ENCODE measurements at places on chromosomes 7 and 10.

DNA sequence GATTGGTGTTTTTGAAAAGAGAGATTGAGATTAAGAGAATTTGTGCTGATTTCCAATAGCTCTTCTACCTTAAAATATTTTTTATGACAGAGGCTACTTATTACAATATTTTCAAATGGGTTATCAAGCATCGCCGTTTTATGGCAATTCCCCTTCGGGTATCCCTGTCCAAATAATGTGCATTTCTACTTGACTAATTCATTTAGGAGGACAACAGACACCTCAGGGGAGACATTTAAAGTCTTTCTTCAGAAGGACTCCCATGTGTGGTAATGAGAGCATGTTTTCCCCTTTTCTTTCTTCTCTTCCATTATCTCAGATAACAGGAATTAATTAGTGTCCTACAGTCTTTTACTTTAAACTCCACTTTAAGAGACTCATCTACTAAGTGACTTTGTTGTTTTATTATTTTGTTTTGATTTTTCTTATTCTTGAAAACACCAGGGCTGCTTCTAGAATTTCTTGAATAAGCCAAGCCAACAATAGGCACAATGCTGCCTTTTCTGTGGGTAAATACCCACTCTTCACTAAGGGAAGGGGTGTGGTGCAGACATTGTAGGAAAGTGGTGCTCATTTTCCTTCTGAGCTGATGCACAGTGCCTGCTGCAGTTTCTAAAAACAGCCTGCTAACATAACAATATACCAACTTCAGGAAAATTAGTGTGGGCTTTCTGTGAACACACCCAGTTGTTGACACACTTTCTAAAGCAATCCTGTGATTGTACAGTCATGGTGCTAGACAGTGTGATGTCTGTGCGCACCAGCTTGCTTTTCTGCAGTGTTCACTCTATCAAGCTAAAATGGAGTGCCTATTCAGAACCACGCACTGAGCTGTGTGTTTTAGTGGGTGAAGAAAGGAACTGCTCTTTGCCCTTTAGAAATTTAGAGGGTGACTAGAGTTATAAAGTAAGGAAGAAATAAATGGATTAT, 597.7 kb downstream of the NRG3 start:
- no peak for DNase-seq

- DNase-seq, result no peak
Measured at GRCh38 chr10:43856299-43856698, 207.6 kb upstream of the ZNF32 start.

DNA sequence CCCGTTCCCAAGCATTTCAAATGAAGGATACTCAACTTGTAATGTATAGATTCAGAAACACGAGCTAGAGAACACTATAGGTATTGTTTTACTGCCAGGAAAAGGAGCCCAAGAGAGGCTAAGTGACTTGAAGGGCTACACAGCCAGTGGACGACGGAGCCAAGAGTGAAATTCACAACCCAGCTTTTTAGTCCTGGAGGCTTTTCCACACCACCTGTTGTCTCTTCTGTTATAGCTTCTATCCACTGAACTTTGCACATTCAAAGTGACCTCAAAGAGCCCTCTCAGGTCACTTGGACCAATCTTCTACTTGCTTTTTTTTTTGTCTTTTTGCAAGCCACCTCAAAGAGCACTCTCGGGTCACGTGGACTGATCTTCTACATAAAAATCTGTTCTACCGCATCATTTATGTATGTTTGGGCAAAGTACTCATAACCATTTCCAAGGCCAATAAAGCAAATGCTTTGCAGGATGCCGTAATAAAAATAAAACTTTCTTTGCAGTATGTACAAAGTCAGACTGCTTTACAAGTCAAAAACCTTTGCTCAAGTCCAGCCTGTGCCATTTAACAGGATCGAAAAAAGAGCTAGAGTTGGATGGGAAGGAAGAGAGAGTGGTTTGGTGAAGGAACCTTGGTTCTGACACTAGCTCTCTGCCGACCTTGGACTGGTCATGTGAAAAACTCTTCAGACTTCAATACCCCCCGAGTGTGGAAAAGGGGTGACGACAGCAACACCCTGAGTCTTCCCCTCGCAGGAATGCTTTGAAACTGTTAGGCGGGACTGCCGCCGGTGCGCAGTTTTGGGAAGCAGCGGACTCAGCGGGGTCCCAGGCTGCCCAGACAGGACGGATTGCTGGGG, 821 bp downstream of the SLC35B4 start:
- no peak for DNase-seq

DNA sequence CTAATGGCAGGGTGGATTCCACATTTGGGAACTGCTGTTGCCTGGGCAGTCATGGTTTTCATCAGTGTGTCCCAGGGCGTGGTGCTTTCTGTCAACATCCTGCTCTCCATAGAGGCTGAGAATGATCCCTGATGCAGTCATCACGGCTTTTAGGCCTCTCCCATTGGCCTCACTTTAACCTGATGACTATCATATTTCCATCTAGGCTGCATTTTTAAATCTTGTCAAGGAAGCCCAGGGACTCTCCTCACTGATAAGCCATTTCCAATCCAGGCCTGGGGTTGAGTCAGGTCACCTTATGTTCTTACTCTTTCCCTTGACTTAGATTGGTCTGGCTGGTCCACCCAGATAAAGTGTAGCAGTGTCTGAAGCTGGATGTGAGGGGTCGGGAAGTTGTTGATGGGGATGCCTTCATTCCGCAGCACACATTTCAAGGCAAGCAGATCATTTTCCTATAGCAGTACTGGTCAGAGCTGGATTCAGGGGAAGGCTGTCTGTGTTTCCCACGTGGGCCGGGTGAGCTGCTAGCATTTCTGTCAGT, 177.0 kb downstream of the AUTS2 start:
- no peak for DNase-seq

GRCh38 chr7:34501156-34501555, 156.9 kb upstream of the NPSR1 start:
- no peak for DNase-seq

DNA sequence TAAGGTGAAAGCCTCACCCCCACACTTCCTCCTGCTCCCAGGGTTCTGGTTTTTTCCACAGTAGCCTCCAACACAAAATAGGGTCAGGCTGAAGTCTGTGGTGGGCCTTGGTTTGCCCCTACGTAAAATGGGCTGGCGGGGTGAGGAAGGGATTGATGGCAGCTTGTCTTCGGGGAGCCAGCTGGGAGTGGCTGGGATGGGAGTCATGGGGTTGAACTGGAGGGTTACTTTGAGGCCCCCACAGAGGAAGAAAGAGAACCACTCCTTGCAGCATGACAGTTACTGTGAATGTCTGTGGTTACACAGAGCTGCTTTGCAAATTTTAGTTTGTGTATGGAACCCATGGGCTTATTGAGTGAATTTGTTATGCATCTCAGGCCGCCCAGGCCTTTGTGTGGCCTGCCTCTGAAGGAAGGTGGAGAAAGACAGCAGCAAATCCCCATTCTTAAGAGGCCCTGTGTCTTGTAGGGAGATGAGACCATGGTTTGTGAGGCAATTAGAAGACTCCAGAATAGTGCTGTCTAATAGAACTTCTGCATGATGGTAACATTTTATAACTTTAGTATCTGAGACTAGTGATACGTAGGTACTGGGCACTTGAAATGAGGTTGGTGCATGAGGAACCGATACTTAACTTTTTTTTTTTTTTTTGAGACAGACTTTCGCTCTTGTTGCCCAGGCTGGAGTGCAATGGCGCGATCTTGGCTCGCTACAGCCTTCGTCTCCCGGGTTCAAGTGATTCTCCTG, 8.1 kb downstream of the TRIM8 start:
- DNase-seq, result no peak

- no peak for DNase-seq
Measured at GRCh38 chr10:16602104-16602775, 80.6 kb upstream of the C1QL3 start.

DNA sequence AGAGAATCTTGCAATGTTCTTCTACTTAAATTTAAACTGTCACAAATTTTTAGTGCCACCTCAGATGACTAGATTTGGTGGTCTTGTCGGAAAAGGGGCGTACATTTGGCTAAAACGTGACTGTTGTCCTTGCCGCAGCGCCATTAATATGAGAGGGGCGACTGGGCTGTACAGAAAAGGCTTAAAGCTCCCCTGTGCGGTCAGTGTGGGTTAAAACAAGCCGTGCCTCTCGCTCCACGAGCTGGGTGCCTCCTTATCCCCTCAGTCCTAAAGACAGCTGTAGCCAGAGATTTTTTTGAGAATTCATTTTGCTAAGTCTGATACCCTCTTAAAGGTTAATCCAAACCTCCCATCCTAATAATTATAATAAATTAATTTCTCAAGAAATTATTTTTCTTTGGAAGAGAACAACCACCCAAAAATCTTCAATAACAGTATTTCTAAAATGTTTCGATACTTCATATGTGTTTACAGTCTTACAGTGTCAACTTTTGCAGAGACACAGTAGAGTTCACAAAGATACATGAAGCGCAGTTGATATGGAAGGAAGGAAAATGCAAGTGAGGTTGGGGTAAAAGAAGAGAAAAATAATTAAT, 68.6 kb downstream of the C7orf25 start:
- DNase-seq, result no peak

DNA sequence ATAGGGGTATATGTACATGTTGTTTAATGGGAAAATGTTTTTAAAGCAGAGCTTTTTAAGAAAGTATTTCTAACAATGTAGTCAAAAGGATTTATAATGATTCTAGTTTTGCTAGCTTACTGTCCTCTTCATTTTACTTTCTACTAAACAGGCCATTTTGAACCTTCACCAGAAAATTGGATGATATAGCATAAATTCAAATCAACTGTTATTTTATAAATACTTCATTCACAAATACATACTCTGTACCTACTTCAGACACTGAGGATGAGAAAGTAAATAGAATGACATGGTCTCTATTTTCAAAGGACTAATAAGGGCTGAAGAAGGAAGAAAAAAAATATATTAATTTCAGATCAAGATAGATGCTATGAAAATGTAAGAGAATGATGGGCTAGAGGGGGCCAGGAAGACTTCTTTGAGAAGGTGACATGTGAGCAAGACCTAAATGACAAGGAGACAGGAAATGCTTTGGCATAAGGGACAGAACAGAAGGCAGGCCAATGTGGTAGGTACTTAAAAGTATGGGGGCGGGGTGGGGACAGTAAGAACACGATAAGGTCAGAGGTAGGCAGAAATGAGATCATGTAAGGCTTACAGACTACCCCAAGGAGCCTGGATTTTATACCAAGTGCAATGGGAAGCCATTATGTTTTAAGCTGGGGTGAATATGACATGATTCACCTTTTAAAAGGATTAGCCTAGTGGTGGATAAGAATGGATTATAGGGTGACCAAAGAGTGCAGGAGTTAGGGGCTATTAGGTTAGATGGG, 5.2 kb downstream of the NAMPT start:
- DNase-seq, result no peak

GRCh38 chr7:103445228-103446048, 569 bp downstream of the SLC26A5 start:
- DNase-seq, result no peak

GRCh38 chr10:14131261-14131960, 199.3 kb downstream of the FRMD4A start:
- DNase-seq, result no peak

DNA sequence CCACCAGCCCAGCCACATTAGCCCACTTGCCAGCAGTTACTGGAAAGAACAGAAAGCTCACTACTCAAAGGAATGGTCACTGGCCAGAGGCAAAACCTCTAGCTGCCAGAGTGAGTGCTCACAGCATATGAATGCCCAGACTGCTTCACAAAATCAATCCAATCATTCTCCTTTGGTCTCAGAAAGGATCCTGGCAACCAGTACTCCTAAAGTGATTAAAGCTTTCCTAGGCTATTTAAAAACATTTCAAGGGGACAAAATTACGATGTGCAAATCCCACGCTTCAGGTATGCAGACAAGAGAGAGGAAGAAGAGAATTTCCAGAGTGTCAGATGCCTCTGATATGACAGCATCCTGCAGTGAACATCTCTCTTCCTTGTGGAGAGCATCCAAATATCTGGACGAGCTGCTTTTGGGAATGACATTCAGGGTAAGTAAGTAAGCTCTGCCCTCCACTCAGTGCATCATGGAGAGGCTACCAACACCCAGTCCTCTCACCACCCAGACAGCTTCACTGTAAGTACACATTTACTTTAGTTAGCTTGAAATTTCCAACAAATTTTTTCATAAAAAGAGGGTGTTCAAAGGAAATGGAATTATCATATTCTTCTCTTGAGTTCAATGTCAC, 25.1 kb downstream of the ICA1 start:
- no peak for DNase-seq

GRCh38 chr10:112006831-112007230, 176.7 kb downstream of the GPAM start:
- DNase-seq, result no peak

DNA sequence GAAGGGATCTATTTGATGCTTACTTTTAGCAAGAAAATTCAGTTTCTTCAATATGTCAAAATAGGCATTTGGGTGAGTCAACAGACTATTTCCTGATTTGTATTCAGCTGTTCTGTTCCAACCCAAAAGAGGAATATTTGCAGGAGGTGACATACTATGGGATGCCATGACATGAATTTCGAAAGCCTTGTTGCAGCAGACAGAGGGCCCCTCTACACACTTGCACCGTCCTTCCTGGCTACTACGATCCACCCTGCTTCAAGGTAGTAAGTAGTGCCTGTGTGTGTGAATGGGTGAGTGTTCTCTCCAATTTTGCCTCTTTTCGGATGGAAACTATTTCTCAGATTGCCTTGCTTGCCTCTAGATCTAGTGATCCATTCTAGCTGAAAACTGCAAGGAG, 413.0 kb upstream of the ADARB2 start:
- DNase-seq, result no peak

DNA sequence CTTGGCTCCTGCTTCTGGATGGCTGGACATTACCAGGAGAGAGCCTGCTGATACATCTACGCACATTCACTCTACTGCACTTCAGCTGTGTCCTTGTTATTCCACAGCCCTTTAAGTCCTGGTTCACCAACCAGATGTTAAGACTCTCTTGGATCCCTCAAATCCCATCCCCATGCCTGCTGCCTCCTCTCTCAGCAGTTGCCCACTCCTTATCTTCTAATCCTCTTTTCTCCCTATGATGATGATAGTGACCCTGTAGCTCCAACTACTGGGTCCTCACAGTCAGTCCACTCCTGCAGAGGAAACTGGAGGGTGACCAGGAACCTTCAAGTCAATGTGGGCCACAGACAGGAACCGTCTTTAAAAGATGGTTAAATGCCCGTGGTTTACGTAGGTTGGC, 96.3 kb upstream of the PDCD4 start:
- no peak for DNase-seq

- DNase-seq, result no peak
Measured at GRCh38 chr10:59741583-59741982, 11.7 kb downstream of the MRLN start.

DNA sequence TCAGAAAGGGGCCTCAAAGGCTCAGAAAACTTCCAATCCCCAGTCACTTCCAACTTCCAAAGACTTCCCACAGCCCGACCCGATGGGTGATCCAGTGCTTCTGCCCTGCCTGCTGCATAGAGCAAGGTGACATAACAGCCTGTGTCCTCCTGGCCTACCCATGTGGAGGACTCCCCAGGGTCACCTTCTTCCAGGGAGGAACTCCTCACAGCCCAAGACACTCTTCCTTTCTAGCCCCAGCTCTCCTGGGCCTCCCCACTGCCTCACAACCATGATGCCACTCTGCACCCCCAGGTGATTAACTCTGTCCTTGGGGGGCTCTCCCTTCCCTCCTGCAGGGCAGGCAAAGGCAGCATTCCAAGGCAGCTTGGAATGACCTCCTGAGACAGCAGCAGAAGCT, 158.4 kb upstream of the PDE1C start:
- no peak for DNase-seq

Data from activated CD4-positive, alpha-beta T cell treated with anti-CD3 and anti-CD28 coated beads, Interleukin-2, amount 50 U/mL, for 4 hours (primary cell).